ENCODE measurements at places on chromosomes 16 and 17.
A peak's percentile ranks its signal among the peaks of the same experiment; 100 is the strongest.

- DNase-seq: no peak
Measured at GRCh38 chr16:58119509-58119845, 9.7 kb downstream of the CFAP20 start.

DNA sequence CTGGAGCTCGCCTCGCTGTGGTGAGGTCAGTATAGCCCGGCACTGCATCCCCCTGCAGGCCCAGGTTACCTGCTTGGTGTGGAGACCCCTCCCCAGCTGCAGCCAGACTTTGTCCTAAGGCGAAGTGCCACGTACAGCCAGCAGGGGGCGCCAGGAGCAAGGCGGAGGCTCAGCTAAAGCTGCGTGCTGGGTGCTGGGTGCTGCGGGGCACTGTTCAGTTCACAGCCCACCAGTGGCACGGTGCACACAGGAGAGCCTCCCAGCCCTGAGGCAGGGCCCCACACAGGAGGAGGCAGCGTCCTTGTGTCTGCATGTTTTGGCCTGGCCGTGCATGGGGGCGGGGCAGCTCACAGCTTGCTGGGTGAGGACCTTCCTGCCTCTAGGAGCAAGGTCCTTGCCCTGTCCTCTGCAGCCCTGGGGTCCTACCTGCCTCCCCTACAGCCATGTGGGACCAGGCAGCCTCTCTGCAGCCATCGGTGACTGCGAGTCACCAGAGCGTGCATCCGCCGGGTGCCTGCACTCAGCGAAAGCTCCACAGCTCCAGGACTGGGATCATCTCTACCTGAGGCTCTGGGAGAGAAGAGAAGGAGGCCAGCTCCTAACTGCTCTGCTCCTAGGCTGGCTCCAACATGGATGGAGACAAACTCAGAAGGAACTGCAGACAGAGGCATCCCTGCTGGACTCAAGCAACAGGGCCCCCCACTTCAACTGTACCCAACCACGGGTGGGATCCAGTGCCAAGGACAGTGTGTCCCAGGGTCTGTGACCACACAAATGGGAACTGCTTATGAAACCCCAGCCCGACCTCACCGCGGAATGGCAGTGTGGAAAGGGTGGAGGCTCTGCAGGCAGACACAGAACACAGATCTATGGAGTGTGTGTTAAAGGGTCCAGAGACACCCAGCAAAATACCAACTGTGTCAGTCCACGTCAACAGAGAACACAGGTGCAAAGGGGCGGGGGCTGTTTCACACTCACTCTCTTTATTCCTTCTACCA is 19.0 kb downstream of the SLC7A5 start:
- DNase-seq: peak; percentile 65

DNA sequence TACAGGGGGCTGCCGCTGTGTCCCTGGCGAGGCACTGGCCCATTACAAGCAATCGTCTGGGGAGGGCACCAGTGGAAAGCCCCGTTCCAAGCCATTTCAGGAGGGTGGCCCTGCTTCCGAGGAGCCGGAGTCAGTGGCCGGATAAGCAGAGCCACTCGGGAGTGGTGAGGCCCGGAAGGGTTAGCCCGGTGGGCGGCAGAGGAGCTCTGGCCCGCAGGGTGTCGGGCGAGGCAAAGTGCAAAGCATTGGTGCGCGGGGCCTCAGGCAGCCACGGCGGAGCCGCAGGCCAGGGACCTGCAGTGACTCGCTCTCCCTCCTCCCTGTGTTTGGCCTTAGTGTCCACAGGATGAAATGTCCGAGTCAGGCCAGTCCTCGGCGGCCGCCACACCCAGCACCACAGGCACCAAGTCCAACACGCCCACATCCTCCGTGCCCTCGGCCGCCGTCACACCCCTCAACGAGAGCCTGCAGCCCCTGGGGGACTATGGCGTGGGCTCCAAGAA is 24.6 kb downstream of the NME3 start:
- DNase-seq: no peak

DNA sequence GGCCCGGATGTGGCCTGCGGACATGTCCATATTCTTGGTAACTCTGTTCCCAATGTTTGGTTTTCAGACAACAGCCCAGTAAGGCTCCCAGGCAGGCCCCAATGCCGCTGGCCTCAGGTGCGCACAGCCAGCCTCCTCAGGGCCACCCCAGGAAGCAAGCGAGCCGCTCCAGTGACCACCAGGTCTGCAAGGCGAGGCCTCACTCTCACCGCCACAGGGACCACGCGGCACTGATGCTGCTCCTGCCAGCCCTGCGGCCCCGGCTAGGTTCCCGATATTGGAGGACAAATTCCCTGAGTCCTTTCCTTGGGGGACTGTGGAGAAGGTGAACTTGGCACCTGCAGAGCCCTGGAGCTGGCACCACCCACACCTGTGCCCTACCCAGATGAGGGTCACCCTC is 19.0 kb downstream of the PDIA2 start:
- no peak for DNase-seq

- DNase-seq: no peak
Measured at GRCh38 chr16:58096249-58096648, 32.9 kb downstream of the CFAP20 start.

DNA sequence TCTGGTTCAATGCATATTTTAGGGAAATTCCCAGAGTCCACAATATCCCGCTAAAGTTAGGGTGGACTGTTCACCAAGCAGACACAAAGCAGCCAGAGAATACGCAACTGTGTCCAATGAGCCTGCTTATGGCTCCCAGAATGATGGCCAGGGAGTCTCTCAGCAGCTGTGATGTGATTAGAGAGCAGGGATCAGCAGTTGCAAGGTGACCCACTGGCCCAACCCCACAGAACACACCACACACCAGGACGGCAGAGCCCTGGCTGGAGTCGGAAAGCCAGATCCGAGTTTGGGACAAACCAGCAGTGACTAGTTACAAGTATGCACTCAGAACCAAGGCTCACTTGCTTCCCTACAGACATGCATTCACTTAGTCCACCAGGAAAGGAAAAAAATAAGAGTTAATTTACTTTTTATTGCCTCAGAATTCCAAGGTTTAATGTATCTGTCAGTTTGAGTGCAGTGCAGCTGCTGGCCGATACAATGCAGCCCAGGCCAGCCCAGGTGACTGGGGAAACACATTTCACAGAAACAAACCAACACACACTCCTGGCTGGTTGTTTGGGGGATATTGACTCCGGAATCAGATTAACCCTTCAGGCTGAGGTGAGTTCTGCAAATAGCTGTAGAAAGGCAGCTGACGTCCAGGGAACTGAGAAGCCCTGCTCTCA is 121.7 kb downstream of the HIC1 start:
- no peak for DNase-seq

DNA sequence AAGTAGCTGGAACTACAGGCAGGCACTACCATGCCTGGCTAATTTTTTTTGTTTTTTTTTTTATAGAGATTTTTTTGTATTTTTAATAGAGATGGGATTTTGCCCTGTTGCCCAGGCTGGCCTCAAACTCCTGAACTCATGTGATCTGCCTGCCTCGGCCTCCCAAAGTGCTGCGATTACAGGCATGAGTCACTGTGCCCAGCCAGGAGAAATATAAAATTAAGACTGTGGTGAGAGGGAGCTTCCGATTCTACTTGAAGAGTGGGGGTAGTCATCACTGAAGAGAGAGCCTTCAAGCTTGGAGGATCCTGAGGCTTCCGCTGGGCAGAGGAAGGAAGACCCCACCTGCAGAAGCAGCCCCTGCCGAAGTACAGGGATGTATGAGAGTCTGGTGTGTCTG is 34.4 kb upstream of the RGS9 start:
- peak; percentile 79 for DNase-seq

DNA sequence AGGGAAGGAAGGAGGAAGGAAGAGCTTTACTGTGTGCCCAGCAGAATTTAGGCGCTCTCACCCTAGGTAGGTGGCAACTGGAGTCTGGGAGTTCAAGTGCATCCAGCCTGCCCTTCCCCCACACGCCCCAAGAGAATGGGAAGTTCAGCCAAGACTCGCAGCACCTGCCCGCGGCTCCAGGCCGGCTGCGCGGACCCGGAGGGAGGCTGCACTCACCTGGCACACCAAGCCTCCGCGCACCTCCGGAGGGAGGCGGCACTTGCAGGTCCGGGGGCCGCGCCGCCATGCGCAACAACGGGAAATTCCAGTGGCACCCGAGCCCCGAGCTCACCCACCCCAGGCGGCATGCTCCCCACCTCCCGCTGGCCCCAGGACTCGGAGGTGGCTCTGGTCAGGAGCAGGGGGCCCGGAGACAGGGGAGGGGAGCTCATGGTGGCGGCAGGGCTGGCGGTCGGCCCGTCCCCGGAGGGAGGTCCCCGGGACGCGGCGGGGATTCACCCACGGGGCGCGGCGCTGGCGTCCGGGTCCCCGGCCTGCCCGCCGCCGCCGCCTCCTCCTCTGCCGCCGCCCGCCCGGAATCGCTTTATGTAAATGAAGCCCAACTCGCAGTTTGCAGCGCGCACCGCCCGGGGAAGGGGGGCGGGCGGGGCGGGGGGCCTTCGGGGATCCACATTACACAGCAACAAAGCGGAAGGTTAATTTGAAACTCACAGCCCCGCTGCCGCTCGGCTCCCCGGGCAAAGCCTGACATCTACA is at the start of gene ZFHX3:
Gene ZFHX3 (minus strand): TSS at position 593 of the 756 bp plus-strand sequence. CDS start 87,983 bp downstream, outside the sequence.
- DNase-seq: peak; percentile 75

DNA sequence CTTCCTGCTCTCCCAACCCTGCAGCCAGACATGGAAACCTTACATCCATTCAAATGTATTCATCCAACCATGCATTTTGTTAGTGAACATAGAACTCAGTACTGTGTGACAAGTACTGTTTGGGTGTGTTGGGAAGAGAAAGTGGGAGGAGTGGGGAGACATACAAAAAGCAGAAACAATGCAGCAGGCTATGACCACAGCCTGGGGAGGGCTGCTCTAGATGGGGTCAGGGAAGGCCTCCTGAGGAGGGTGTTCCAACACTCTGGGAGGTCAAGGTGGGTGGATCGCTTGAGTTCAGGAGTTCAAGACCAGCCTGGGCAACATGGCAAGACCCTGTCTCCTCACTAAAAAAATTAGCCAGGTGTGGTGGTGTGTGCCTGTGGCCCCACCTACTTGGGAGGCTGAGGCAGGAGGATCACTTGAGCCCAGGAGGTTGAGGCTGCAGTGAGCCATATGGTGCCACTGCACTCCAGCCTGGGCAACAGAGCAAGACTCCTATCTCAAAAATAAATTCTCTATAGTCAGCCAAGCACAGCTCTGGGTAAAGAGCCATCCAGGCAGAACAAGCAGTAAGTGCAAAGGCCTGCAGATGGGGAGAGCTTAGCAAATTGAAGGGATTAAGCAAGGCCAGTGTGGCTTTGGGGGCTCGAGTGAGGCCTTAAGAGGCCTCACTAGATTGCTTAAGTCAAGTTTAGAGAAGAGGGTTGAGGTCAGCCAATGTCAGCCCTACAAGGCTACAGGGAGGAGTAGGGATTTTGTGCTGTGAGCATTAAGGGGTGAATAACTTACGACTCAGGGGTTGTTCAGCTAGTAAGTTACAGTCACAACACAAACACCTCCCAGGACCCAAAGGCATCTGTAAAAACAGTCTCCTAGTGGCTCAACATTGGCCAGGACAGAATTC is 5.5 kb downstream of the SLC13A2 start:
- DNase-seq: peak; percentile 33

DNA sequence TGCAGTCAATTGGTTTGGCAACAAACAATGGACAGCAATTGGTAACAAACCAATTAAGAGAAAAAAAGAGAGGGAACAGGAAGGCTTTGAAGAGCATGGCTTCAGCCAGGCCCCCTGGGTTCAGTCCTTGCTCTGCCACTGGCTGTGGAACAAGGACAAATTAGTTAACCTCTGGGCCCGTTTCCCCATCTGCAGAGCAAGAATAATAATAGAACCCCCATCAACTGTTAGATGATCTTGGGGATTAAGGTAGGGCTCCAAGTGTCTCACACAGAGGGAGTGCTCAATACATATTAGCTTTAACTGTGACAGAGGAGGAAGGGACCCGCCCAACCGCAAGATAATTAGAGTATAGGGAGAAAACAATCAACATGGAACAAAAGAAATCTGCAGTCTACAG is 55.2 kb downstream of the PECAM1 start:
- DNase-seq: no peak

DNA sequence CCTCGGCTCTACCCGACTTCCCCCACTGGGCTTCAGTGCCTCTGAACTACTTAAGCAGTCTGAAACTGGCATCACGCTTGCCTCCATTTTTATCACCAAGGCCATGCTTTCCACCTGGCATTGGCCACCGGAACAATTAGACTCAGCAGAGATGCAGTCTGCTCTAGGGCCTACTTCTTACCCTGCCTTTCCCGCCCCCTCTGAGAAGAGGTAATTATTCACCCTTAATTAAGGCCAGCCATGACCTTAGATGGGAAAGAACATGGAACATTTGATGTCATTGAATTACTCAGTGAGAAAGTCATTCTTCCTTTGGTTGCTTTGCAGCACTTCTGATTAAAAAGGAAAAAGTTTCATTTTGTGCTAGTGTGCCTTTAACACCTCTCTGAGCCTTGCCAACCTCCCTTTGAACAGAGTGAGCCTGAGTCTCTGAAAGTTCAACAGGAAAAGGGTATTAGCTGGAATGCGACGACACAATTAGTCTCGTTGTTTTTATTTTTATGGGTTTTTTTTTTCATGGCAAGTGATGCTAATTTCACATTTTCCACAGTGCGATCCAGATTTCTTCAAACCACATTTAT is 60.9 kb upstream of the TNRC6A start:
- no peak for DNase-seq

- DNase-seq: no peak
Measured at GRCh38 chr17:44722254-44722653, 13.8 kb downstream of the DBF4B start.

DNA sequence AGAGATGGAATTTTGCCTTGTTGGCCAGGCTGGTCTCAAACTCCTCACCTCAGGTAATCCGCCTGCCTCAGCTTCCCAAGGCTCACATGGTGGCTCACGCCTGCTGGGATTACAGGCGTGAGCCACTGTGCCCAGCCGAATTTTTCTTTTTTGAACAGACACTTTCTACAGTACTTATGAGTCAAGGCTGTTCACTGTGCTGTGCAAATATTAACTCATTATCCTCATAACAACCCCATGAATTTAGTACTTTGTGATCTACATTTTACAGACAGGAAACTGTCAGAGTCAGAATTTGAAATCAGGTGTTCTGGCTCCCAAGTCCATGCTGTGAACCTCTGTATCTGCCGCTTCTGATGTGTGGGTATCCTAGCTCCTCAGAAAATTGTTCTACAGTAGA is 25.7 kb upstream of the RASL10B start:
- no peak for DNase-seq

DNA sequence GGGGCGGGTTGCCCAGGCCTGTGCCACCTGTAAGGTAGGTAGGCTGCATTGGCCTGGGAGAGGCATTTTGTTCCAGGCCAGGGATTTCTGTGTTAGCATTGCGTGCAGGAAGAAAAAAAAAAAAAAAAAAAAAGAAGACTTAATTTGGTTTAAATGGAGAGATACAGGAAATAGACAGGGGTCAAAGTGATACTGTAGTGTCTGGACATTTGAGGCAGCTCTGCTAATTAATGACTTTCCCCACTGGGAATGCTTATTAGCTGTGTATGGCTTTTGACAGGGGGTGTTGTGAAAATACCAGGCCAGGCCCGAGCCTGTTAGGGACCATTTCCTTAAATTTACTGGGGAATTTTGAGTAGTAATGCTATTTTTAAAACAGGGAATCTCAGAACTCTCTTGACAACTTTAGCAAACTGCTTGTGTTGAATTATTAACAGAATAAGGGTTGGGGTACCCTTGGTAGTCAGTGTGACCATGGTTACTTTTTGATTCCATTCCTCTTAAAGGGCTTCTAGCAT is 1.0 kb downstream of the MAP2K4 start:
- no peak for DNase-seq

GRCh38 chr16:9116141-9116540 is 24.7 kb downstream of the HAPSTR1 start:
- no peak for DNase-seq
